T-cell (primary cell): ENCODE measurements at places on chromosomes 13 and 19.

GRCh38 chr19:53634768-53635167 lies 3.0 kb downstream of the DPRX start:
- DNase-seq = no peak

- no peak for DNase-seq
These were observed 46.2 kb downstream of the LMO7 start for GRCh38 chr13:75682326-75682725.

GRCh38 chr19:9847087-9847671 lies 12.1 kb downstream of the PIN1 start:
- no peak for DNase-seq

- DNase-seq = no peak
These were observed 28.4 kb upstream of the ATP12A start for GRCh38 chr13:24651718-24652345.

GRCh38 chr13:41034881-41035280 lies 15.8 kb upstream of the ELF1 start:
- DNase-seq = no peak

GRCh38 chr13:93876236-93876635 lies 603.2 kb downstream of the DCT start:
- no peak for DNase-seq

DNA sequence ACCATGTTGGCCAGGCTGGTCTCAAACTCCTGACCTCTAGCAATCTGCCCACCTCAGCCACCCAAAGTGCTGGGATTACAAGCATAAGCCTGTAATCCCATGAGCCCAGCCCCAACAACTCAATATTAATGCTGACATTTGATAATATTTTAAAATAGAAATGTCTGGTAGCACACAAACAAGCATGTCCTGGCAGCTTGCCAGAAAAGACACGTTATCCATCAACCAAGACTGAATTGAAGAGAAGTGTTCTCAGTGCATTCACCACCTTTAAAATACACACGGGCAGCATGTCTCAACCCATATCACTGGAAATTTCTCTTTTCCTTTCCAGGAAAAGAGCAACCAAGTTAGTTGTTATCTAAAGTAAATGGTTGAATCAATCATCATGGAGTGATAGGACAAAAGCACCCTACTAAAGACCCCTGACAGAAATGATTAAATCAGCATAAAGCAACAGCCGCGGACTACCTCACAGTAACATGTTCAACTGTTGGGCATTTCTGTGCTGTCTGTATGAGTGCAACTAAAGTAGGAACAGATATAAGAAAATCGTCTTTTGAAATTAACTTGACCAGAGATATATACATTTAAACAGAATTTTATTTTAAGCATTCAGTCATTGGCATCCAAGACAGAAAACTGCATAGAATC lies 25.0 kb downstream of the LHFPL6 start:
- DNase-seq = no peak

DNA sequence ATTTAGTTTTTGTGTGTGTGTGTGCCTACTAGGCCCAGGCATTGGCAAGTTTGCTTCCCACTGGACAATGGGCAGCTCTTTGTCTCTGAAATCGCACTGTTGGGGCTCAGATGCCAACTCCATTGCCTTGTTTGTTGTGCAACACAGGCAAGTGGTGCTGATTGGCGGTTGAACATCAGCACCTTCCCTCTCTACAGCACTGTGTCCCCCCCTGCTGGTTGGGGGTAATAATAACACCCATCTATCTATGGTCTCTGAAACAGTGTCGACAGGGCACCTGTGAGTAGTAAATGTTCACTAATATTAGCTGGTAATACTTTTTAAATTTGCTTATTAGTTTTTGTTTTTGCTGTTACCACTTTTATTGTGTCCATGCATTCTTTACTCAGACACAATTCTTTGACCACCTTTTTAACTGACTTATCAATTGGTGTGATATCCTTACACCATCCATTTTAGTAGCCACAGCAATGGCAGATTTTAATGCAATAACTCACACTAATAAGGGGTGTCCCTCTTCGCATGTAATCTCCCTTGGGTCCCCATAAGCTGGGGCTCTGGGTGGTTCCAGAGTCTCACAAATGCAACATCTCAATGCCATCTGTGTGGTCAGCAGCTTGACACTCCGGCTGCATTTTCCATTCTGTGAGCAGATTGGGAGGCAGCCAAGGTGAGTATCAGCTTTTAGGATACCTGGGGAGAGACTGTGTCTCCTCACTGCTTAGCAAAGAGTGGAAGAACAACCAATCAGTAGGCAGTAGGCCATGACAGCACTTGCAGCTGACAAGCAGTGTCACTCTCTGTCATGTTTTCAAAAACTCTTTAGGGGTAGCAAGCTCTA lies 47.7 kb upstream of the UQCRFS1 start:
- no peak for DNase-seq

DNA sequence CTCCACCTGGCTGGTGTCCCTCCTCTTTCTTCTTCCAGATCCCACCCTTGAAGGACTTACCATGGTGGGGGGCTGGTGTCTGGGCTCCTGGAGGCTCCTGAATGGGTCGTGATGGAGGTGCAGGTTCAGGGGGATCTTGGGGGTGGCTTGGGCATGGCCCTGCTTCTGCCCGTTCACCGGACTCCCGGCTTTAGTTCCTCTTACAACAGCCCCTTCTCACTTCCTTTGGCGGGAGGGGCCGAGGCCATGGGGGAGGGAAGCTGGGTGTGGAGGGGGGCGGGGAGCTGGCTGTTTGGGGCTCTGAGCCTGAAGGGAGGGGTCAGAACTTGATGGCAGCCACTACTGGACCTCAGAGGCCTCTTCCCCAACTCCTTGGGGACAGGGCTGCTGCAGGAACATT lies at the start of gene MYO1F:
TSS of gene MYO1F (minus strand) at position 196 of the 400 bp plus-strand sequence. CDS start at position 63, 133 bp downstream.
- no peak for DNase-seq

- DNase-seq = no peak
These were observed 11.7 kb downstream of the PLIN4 start for GRCh38 chr19:4506449-4507149.

- no peak for DNase-seq
These were observed 169.5 kb downstream of the NUFIP1 start for GRCh38 chr13:44819772-44820171.

DNA sequence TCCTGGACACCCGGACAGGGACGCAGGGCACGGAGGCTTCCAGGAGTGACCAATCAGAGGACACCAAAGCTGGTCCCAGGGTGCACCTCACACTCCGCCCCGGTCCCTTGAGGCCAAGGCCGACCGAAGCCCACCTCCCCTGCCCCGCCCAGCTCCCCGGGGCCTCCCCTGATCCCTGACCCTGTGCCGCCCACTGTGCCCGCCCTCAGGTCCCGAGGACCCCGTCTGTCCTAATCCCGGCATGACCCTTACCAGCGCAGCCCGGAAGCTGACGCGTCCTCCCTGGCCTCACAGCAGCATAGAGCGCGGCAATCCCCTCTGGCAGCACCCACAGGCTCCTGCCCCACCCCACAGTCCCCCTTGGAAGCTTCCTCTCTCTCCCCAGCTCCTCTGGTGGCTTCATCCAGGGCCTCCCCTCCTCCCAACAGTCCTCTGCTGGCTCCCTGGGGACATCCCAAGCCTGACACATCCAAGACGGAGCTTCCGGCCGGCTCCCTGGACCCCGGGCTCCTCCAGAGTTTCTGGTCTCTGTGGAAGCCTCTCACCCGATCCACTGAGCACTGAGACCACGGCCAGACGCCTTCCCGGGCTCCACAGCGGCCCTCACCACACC lies 7.4 kb upstream of the CDC34 start:
- DNase-seq = no peak

- no peak for DNase-seq
These were observed 782.0 kb upstream of the KLHL1 start for GRCh38 chr13:70890289-70890688.

GRCh38 chr13:36337938-36338641 lies 8.1 kb downstream of the SPART start:
- DNase-seq = no peak

GRCh38 chr13:30584051-30584731 lies 33.5 kb upstream of the USPL1 start:
- DNase-seq = no peak

DNA sequence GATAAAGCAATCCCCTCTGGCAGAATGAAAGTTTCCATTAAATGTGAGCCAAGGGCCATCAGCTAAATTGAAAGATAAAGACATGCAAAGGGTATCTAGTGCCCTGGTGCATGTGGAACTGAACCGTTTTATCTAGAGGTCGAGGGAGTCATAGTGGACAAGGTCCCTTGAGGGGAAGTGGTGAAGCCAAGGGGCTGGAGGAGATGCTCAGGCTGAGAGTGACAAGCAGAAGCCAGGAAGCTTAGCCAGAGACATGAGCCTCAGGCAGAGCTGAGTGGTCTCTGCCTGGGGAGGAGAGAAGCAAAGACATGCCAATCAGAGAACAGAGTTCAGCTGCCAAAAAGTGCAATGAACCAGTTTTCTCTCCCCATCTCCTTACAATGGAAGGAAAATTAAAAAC lies 68.1 kb upstream of the SLC10A2 start:
- no peak for DNase-seq

DNA sequence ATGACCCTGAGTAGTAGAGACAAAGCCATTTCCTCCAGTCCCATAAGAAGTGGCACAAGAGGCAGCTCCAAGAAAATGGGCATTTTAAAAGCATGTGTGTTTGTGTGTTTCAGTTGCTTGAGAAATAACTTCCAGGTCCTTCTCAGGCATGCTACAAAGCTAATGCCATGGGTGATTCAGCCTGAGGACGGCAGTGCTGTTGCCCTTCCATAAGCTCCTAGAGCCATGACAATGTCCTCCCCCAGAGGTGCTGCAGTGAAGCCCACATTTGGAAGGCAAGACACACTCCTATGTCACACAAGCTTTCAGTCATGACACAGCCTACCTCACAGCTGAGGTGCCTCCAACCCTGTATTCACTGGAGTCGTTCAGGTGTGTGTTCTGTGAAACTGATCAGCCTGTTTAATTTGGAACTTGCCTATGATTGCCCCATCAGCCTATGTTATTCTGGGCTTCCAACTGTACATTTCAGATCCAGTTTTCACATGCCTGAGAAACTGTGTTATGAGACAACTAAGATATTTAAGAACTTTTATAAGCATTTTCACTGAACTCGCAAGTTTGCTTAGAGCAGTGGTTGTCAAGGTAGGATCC lies 213.6 kb downstream of the FOXO1 start:
- DNase-seq = no peak

GRCh38 chr13:104086210-104086609 lies 1020.0 kb upstream of the SLC10A2 start:
- no peak for DNase-seq

GRCh38 chr19:28363254-28363653 lies 849.7 kb downstream of the UQCRFS1 start:
- no peak for DNase-seq

DNA sequence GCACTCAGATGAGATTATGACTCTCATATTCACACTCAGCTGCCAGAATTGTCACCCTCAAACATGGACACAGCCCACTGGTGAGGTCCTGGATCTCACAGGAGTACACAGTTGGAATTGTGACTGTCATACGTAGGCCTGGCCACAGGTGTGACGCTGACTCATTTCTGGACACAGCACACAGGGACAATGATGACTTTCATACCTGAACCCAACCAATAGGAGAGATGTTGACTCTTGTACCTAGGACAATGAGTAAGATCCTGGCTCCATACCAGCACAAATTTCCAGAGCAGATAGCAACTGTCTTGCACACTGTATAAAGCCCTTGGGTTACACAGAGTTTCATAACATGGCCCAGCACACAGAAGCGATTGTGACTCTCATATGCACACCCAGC lies 46.4 kb downstream of the ZNF85 start:
- DNase-seq = no peak

GRCh38 chr13:44790289-44790688 lies 199.0 kb downstream of the NUFIP1 start:
- no peak for DNase-seq

DNA sequence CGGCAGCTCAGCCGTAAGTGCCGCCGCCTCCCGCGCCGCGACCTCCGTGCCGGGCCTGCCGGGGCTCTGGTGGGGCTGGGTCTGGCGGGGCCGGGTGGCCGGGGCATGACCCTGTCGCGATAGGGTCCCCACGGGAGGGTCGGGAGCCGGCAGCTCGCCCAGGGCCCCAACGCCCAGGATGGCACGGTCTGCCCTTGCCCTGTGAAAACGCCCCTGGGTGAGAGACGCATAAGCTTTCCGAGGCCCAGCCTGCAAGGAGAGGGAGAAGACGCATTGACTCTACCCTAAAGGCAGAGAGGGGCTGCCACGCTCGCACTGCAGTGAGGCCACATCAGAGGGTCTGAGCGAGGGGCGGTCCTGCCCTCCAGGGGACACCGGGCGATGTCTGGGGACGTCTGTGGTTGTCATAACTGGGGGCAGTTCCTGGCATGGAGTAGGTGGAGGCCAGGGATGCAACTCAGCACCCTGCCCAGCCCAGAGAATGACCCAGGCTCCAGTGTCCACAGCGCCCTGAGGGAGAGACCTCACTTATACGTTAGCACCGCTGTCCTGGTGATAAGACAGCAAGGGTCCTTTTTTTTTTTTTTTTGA lies 539 bp downstream of the ZNF554 start:
- DNase-seq = no peak

- DNase-seq = no peak
These were observed 1043.2 kb downstream of the EFNB2 start for GRCh38 chr13:105492216-105492615.

DNA sequence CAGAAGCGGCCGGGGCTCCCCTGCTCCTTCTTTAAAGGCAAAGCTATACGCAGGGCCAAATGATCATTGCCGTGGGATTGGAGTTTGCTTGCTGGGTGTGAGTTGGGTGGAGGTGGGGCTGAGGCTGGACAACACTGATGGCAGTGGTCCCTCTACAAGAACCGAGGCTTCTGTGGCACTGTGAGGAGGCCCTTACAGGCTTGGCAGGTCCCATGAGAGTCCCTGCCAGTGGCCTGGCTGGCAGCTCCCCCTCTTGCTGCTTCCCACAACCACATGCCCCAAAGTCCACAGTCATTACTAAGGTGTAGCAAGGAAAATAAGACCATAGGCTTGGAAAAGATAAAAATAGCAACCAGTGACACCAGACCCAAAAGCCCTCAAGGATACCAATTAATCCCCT lies 98.4 kb downstream of the ANKRD10 start:
- DNase-seq = no peak

- DNase-seq = no peak
These were observed 250.2 kb downstream of the ABCC4 start for GRCh38 chr13:95050800-95051615.

GRCh38 chr19:39679056-39679790 lies 23.5 kb downstream of the LGALS16 start:
- no peak for DNase-seq

DNA sequence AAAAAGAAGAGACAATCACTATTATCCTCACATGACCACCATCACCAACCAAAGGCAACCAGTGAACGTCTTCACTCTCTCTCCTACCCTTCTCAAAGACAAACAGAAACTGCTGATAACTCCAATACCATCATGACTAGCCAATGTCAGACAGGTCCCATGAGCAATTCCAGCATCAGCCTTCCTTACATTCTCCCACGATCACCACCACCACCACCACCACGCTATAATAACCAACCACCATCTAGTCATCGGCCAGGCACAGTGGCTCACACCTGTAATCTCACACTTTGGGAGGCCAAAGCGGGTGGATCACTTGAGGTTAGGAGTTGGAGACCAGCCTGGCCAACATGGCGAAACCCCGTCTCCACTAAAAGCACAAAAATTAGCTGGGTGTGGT lies 3.9 kb downstream of the MYO1F start:
- DNase-seq = no peak

- DNase-seq = no peak
These were observed 9.0 kb downstream of the SLC25A15 start for GRCh38 chr13:40798380-40798779.
